ENCODE measurements at places on chromosomes 7 and 10.

- no peak for DNase-seq
These were observed 185.9 kb downstream of the MAD1L1 start for GRCh38 chr7:2046581-2047565.

DNA sequence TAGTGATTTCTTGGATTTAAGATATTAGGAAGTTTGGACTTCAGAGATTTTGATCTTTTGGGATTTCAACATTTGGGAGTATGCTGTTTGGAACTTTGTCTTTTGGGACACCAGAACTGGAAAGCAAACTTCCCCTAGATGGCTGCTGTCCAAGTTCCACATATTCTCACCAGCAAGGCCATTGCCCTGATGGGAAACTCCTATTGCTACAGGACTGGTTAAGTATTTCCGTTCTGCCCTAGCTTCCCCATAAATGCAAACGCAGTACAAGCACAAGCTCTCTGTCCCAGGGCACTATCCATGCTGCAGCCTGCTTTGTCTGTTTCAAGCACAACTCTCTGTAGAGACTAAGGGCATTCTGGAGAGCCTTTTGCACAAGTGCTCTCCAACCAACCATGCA, 79.3 kb upstream of the SLC25A13 start:
- no peak for DNase-seq

DNA sequence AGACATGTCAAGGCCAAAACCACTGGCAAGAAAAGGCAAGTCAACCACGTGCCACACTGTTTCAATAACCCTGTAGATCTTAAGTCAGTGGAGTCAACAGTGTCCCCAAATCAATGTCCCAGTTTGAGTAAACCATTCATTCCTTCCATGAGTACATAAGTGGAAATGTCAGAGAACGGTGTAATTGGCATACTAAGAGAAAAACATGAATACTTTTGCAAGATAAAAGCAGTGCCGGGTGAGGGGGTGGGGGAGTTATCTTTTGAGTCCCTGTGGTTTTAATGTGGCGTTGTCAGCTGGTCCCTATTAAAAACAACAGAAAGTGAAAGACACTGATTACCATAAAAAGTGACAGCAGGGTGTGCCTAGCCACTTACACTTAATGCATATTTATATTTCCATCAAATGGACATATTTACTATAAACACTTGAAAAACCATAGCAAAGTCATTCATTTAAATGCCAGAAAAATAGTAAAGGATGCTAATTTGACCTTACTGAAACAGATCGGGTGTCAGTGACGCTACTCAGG, 37.8 kb downstream of the RSU1 start:
- DNase-seq, result peak; percentile 84

DNA sequence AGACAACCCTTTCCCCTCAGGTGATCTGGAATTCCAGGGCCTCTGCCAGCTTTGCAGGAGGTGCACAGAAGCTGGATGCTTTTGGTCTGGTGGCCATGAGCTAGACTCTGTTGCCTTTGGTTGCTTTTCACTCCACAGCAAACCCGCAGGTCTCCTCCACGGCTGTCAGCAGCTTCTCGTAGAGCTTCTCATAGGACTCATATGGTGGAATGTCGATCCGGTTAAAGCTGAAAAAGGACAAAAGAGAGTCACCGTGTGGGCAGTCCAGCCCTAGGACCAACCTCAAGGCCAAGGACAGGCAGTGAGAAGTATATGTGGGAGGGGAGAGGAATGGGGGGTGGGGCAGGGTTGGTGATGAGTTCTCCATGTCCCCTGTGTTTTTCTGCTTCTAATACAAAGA, 113.5 kb downstream of the SMURF1 start:
- DNase-seq, result no peak

DNA sequence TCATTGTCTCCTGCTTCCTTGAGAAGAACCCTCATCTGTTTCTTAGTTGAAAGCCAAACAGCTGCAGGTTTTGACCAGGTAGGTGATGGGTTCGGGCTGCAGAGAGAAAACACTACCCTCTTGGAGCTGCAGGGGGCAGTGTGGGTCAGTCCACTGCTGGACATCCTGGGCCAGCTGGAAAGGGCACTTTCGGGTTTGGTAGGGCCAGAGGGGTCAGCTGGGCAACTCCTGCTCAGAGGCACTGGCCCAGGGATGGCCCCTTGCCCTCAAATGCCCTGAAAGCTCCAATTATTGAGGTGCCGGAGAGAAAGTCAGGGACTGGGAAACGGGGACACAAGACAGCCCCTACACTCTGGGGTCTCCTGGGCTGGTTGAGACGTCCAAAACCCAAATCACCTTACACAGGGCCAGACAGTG, 90.7 kb downstream of the MKI67 start:
- peak; percentile 75 for DNase-seq

Measured in stimulated activated CD4-positive, alpha-beta T cell treated with anti-CD3 and anti-CD28 coated beads, Interleukin-15, amount 100 ng/mL, for 24 hours (primary cell).